ENCODE measurements at places on chromosomes 12 and 14. TPM values are rescaled to one million over a fixed set of nuclear protein-coding genes. Genes with fewer than 3 reads are reported as not detected.

Gene BDKRB1
- 1.8 TPM for total RNA-seq

Gene LMO3
- 7.2 TPM for total RNA-seq

Gene TMPRSS12
- not detected for total RNA-seq

Gene C1QL4
- not detected for total RNA-seq

Gene GPX2
- total RNA-seq, result 1.1 TPM

Gene RPL10L
- not detected for total RNA-seq

Gene TMEM119
- total RNA-seq, result 42.0 TPM

Gene ADAMTS20
- 0.21 TPM for total RNA-seq

Gene SPTB
- total RNA-seq, result 386 TPM

Gene POTEM
- total RNA-seq, result not detected

Gene GARIN6
- total RNA-seq, result not detected

Gene KRT75
- total RNA-seq, result 0.21 TPM

Gene DLGAP5
- total RNA-seq, result 12.6 TPM

Gene RTL1
- total RNA-seq, result 46.9 TPM

Gene INSM2
- not detected for total RNA-seq

Gene BBOF1
- 3.1 TPM for total RNA-seq

Gene SOAT2
- total RNA-seq, result not detected

Gene CATSPERB
- 5.7 TPM for total RNA-seq

Gene NRXN3
- total RNA-seq, result 2.9 TPM

Gene CLEC1B
- total RNA-seq, result not detected

Gene CCDC63
- total RNA-seq, result not detected

Gene FLVCR2
- 6.9 TPM for total RNA-seq

Gene SPIC
- total RNA-seq, result not detected

Gene FAM177A1
- total RNA-seq, result 22.3 TPM

Gene SMCO2
- total RNA-seq, result not detected

Gene LIN7A
- total RNA-seq, result 4.3 TPM

Gene SCN8A
- 2.1 TPM for total RNA-seq

Measured in tongue (tissue), 3 donors.